T-helper 9 cell (primary cell): ENCODE measurements at places on chromosomes 12 and 14.

DNA sequence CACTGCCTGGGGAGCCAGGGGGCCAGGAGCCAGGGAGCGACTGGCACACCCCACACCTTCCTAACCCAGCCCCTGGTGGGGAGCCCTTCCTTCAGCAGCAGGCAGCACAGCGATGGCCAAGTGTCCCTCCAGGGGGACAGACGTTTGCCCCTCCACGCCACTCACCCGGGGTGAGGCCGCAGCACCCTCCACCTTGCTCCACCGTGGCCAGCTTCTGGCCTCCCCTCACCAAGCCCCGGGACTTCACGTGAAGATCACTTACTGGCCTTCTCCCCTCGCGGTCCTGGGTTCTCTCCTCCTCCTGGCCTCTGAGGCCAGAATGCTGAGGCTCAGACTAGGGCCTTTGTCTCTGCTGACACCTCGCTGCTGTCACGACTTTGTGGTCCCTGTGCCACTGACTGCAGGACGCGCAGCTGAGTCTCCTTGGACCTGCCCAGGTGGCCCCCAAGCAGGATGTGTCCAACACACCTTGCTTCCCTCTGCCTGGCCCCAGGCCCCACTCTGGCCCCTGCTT lies 3.5 kb upstream of the ASPG start:
- no peak for DNase-seq

DNA sequence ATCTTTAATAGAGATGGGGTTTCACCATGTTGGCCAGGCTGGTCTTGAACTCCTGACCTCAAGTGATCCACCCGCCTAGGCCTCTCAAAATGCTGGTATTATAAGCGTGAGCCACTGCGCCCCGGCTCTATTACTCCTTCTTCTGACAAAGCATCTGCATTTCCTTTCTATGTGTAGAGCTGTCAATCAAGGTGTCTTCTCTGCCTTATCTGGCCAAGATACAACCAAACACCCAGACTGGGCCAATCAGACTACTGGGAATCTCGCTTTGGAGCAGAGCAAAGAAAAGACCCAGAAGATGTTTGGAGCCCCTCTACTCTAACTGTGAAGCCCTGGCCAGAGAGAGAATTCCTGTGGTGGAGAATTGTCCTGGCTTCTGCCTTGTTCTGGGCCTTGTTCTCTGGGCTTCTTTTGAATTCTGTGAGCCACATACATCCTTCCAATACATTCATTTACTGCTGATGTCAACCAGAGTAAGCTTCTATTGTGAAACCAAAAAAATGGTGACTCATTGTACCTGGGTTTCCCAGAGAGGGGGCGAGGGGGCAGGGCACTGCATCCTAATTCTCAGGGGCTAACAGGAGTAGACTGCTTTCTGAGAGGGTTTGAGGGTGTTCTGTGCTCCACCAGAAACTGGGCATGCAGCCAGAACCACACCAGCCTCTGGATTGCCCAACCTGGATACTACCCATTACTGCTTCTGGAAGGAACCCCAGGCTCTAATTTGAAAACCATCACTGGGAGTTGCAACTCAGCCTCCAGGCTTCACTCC lies 18.8 kb upstream of the FLVCR2 start:
- DNase-seq: no peak

- peak; percentile 7 for DNase-seq
Observed at GRCh38 chr14:39229222-39229543, 4.5 kb upstream of the MIA2 start.

- no peak for DNase-seq
Observed at GRCh38 chr12:39764944-39765560, 145.4 kb upstream of the ABCD2 start.

DNA sequence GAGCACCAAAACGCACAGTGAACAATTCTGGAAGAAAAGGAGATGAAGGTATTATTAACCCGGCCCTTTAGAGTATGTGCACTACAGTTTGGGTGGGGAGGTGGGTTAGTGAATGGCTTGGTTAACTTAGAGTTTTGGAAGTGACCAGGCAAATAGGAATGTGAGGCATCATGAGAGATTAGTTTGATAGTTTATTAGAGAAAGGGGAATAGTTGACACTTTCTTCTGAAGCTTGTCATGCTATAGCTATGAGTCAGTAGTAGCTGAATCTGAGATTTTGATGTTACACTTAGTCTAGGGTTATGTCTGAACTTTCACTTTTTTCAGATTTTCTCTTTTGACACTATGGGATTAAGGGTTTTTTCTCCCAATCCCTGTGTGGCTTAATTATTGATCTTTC lies 567.2 kb downstream of the SNAPC1 start:
- no peak for DNase-seq

DNA sequence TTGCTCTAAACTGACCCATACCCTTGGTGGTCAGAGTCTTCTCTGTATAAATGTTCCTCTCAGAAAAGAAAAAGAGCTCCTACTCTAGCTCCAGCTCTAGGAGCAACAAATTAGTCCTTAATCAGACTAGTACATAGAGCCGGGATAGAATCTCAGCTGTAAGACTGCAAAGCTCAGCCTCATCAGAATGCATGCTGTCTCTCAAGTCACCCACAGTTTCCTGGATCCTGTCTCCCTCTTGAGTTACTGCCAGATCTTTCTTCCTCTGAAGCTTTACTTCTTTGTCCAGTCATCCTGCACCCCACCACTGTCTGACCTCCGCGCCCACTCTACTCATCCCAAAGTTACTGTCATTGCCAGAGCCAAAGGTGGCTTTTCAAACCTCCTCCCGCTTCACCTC lies 139.3 kb upstream of the PRMT8 start:
- DNase-seq: no peak

- DNase-seq: no peak
Observed at GRCh38 chr12:15527201-15528080, 205.1 kb downstream of the PTPRO start.

DNA sequence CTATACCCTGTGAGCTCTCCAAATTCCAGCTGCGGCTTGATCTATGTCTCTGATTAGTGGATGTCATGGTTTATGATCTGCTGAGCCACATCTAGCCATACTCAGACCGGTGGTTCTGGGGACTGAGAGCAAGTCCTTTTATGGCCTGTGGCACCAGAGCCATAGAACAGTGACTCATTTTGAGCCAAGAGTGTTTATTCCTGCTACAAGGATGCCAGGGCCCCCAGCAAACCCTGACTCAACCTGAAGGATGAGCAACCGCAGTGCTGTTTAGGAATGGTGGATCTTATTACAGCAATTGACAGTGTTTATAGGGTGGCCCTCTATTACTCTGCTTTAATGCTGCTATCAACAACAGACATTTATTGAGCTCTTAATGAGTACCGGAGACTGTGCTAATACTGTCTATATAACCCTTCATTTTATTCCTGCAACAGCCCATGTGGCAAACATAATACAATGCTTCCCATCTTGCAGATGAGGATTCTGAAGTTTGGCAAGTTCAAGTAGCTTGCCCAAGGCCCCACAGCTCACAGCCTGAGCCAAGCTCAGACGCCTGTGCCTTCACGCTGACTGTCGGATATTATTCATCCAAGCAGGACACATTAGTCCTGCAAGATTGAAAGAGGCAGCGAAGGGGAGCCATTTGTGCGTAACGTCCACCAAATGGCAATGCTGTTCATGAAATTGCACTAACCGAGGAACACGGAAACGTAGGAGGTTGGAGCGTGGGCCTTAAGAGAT lies 273.6 kb upstream of the PWP1 start:
- no peak for DNase-seq

DNA sequence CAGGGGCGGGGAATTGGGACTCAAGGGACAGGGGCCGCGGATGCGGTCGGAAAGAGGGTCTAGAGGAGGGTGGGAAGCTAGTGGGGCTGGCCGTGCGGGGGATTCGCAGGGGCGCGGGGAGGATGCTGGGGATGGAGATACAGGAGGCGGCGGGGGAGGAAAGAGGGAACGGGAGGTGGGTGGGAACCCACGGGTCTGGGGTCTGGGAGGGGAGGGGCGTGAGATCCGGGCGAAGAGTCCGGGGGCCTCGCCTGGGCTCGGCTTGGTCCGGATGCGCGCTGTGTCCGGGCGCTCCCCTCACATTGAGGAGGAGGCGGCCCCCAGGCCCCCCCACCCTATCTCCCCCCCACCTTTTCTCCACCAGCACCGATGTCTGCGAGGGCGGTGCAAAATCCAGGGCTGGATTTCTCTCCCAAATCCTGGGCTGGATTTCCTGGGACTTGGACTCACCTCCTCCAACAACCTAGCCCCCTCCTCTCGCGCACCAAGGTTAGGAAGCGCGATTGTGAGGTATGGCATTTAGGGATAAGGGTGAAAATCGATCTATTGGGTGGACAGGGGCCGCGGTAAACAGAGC lies at the start of gene AGAP2:
Gene AGAP2 (minus strand): TSS at position 82 of the 577 bp plus-strand sequence. CDS start 496 bp downstream, outside the sequence.
- no peak for DNase-seq

DNA sequence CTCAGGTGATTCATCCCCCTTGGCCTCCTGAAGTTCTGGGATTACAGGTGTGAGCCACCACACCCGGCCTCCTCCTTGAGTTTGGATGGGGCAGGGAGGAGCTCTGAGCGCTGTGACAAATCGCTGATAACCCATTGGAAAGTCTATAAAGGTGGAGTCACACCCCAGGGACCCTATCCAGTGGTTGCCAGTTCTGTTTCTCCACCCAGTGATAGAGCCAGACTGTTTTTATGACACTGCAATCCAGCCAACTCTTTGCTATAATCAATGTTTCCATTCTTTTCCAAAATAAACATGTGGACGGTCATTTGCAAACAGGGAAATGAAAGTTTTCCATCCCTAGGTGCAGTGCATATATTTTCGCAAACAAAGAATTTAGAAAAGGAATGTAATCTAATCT lies 142.0 kb upstream of the PELI2 start:
- DNase-seq: no peak

DNA sequence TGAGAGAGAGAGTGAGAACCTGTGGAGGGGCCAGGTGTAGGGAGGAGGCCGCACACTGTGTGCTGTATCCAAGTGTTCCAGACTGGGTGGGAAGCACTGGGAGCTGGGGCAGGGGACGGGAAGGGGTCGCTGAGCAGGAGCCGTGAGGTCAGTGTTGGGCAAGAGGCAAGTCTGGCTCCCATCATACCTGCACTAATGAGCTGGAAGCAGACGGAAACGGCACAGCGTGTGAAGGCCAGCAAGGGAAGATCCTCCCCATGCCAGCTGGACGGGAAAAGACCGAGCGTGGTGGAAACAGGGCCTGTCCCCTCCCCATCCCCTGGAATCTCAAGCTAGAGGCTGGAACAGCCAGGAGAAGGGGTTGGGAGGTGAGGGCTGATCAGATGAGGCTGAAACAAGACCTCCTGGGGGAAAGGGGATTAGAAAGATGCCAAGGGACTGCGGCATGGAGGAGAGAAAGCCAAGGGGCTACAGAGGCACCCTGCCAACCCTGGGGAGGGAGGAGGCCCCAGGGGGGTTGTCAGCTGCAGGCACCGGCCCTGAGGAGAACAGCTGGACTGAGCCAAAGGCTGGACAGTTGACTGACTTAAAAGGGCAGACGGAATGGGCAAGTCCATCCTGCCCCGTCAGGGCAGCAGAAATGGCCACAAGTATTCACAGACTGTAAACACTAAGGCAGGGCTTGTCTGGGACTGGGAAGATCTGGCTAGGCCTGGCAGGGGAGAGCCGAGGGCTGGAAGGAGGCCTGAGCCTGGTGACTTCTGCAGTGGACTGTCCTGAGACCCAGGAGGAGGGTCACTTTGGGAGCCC lies 19.0 kb upstream of the LTBP2 start:
- no peak for DNase-seq

- no peak for DNase-seq
Observed at GRCh38 chr14:39318574-39318973, 84.9 kb downstream of the MIA2 start.

- no peak for DNase-seq
Observed at GRCh38 chr12:116969615-116970585, 59.1 kb downstream of the FBXW8 start.

- DNase-seq: no peak
Observed at GRCh38 chr12:132389526-132390286, 60.3 kb upstream of the GALNT9 start.

DNA sequence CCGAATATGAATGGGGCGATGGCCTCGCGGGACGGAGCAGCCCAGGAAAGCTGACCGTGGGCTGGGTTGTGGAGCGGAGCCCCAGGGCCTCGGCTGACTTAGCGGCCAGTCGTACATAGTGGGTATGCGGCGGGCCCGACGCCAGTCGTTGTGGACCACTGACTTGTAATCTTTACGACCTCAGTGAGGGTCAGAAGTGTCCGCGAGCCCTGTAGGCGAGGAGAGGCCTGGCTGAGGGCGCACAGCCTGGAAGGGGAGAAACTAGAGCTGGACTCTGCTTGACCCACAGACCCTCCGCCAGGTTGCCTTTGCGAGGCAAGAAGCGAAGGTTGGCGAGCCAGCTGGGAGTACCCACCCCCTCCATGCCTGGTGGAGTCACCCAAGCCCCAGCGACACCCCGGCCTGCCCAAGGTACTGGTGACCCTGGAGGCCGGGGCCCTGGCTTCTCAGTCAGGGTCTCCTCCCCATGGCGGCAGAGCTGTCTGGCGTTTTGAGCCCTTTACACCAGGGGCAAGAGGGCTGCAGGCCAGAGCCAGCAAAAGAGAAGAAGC lies 15.6 kb upstream of the DYNC1H1 start:
- no peak for DNase-seq

- no peak for DNase-seq
Observed at GRCh38 chr14:92413379-92413778, 90.4 kb downstream of the SLC24A4 start.

DNA sequence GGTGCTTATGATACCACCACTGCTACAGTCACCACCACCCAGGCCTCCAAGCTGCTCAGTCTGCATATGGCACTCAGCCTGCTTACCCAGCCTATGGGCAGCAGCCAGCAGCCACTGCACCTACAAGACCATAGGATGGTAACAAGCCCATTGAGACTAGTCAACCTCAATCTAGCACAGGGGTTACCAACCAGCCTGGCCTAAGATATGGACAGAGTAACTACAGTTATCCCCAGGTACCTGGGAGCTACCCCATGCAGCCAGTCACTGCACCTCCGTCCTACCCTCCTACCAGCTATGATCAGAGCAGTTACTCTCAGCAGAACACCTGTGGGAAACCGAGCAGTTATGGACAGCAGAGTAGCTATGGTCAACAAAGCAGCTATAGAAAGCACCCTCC lies 55.1 kb downstream of the BRMS1L start:
- DNase-seq: no peak

DNA sequence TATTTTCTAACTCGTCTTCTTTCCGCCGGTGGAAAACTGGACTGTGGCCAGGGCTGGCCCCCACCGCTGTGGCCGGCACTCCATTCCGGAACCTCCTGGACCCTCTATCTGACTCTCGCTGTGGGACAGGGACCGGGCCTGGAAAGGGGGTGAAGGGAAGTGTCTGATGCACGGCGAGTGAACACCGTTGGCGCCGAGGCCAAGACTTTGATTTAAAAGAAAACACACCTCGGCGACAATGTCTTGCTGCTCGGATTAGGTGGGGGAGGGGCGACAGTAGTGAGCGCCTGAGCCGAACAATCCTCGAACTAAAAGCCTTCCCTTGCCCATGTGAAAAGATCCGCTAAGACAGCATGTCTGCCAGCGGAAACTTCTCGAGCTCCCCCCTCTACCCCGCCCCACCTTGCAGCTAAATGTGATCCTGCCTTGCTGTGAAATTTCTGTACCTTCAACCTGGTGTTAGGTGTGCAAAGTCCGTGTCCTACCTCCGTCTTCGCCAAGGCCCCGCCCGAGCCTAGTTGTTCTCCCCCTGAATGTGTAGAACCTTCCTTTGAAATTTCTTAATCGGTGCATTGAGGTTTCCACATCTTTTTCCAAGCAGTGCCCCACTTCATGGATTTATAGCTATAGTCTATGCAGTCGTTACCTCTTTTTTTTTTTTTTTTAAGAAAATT lies 862 bp upstream of the HOTAIR start:
- DNase-seq: no peak

- no peak for DNase-seq
Observed at GRCh38 chr14:54047645-54048308, 91.2 kb upstream of the BMP4 start.
